Activated T-cell treated with anti-CD3 and anti-CD28 coated beads, Interleukin-2, amount 50 U/mL, for 72 hours (primary cell): ENCODE measurements at places on chromosomes 5 and 9. TPM values are rescaled to one million over a fixed set of nuclear protein-coding genes. Genes with fewer than 3 reads are reported as not detected.

FOXD4L3 gene
- not detected for total RNA-seq

GRCh38 chr5:65969539-65970393 is 43.4 kb downstream of the ERBIN start:
- no peak for DNase-seq
- H3K4me3 ChIP-seq = peak overlapping the region; percentile 35
- peaks cover 2% of the 10 kb centered on the region for H3K36me3 ChIP-seq

- no peaks in the 10 kb centered on the region for H3K36me3 ChIP-seq
- DNase-seq = no peak
- no peaks in the 10 kb centered on the region for H3K4me1 ChIP-seq
- H3K27ac ChIP-seq = no peak overlapping the region
- no peaks in the 10 kb centered on the region for H3K27me3 ChIP-seq
Measured at GRCh38 chr9:136175616-136176197, 29.2 kb downstream of the LHX3 start.

- no peak overlapping the region for H3K27ac ChIP-seq
- no peaks in the 10 kb centered on the region for H3K36me3 ChIP-seq
- H3K27me3 ChIP-seq = no peaks in the 10 kb centered on the region
- peaks cover 22% of the 10 kb centered on the region for H3K4me1 ChIP-seq
- H3K4me3 ChIP-seq = no peak overlapping the region
Measured at GRCh38 chr5:119418606-119419100, 33.6 kb upstream of the HSD17B4 start.

GRCh38 chr5:135747824-135748223 is 86.6 kb upstream of the SLC25A48 start:
- no peaks in the 10 kb centered on the region for H3K36me3 ChIP-seq
- no peaks in the 10 kb centered on the region for H3K4me1 ChIP-seq
- no peak for DNase-seq
- no peak overlapping the region for H3K4me3 ChIP-seq
- no peaks in the 10 kb centered on the region for H3K27me3 ChIP-seq

DNM1 gene
- total RNA-seq = 0.86 TPM

DNA sequence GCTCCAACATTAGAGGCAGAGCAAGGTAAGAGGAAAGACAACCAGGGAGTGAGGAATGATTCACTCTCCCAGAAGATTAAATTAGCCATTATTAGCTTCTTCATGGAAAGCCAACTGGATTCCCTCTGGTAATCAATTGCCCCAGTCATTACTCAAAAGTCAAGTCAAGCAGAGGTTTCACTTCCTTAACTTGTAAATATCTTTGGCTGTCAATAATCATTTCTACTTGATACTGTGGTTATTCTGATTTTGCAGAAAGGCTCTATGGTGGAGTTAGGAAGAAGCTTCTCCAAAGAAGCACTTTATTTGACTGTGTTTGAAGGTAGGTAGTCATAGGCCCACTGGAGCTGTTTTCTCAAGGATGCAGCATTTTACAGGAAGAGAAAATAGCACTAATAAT is 78.0 kb downstream of the JAKMIP2 start:
- no peak overlapping the region for H3K27ac ChIP-seq
- DNase-seq = no peak
- no peaks in the 10 kb centered on the region for H3K4me1 ChIP-seq
- no peak overlapping the region for H3K4me3 ChIP-seq

- no peaks in the 10 kb centered on the region for H3K36me3 ChIP-seq
- H3K27me3 ChIP-seq = peaks cover 19% of the 10 kb centered on the region
- H3K4me1 ChIP-seq = no peaks in the 10 kb centered on the region
- H3K4me3 ChIP-seq = no peak overlapping the region
- no peak for DNase-seq
Measured at GRCh38 chr5:148457183-148457620, 73.4 kb downstream of the FBXO38 start.

- no peak overlapping the region for H3K4me3 ChIP-seq
- H3K27ac ChIP-seq = peak overlapping the region; percentile 20
Measured at GRCh38 chr9:4463824-4464223, 26.4 kb upstream of the SLC1A1 start.

KLHL3 gene
- total RNA-seq = 8.3 TPM

DNA sequence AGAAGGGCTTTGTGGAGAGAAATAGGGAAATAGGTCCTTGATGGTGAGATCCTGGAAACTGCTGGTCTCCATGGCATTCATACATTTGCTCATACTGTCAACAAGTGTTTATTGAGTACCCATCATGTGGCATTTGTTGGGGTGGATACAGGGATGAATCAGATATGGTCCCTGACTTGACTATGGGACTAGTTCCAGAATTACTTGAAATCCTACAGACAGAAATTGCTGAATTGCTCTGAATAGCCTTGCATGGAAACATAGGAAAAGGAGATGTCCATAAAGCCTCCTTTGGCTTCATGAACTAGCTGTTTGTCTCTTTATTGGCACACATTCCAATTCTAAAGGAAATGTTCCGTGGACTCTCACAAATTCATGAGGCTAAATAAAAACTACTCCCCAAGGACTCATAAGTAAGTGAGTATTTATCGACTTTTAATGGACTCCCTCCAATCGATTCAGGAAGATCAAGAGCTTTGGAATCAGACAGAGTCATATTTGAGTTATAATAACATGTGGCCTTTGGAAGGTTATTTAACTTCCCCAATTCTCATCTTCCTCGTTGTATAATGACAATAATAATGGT is 122.4 kb upstream of the C6 start:
- DNase-seq = no peak
- no peaks in the 10 kb centered on the region for H3K4me1 ChIP-seq
- H3K27me3 ChIP-seq = no peaks in the 10 kb centered on the region
- no peak overlapping the region for H3K27ac ChIP-seq

DNA sequence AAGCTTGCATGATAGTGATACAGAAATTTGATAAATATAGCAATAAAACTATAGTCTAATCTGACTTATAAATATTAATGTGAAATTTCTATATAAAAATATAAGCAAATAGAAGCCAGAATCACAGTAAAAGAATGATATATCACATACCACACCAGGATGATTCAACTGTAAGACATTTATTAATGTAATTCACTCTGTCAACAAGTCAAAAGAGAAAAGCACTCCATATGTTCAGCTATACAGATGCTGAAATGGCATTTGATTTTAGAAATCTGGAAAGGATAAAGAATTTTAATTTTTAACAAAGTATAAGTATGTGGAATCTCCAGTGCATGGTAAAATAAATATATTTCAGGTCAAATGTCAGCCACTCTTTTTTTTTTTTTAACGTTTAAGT is 372.4 kb downstream of the KCNN2 start:
- H3K27me3 ChIP-seq = no peaks in the 10 kb centered on the region
- no peaks in the 10 kb centered on the region for H3K36me3 ChIP-seq
- no peak overlapping the region for H3K27ac ChIP-seq
- H3K4me3 ChIP-seq = no peak overlapping the region

CTXN3 gene
- not detected for total RNA-seq

GRCh38 chr9:113886026-113886369 is 9.9 kb downstream of the ZNF618 start:
- H3K4me3 ChIP-seq = peak overlapping the region; percentile 67
- H3K4me1 ChIP-seq = peaks cover 22% of the 10 kb centered on the region
- peaks cover 1% of the 10 kb centered on the region for H3K36me3 ChIP-seq

OSMR gene
- total RNA-seq = 0.10 TPM

FOXD1 gene
- 1.0 TPM for total RNA-seq

DNA sequence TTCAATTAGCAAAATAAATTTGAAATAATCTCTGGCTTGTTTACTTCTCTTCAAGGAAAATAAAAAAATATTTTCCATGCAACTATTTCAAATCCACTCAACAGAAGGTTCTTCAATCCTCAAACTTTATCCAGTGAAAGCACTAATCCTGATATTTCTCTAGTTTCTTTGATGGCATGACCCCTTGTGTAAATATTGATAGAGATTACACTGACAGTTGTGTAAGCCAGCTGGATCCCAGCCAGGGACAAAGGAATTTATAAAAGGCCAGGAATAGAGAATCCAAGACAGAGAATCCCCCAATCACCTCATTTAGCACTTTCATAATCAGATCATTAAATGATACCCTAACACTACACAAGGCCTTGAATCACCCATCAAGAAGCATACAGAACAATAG is 135.2 kb downstream of the GNA14 start:
- no peak for DNase-seq
- H3K4me3 ChIP-seq = no peak overlapping the region
- H3K4me1 ChIP-seq = peaks cover 13% of the 10 kb centered on the region

PITX1 gene
- total RNA-seq = 0.50 TPM

DNA sequence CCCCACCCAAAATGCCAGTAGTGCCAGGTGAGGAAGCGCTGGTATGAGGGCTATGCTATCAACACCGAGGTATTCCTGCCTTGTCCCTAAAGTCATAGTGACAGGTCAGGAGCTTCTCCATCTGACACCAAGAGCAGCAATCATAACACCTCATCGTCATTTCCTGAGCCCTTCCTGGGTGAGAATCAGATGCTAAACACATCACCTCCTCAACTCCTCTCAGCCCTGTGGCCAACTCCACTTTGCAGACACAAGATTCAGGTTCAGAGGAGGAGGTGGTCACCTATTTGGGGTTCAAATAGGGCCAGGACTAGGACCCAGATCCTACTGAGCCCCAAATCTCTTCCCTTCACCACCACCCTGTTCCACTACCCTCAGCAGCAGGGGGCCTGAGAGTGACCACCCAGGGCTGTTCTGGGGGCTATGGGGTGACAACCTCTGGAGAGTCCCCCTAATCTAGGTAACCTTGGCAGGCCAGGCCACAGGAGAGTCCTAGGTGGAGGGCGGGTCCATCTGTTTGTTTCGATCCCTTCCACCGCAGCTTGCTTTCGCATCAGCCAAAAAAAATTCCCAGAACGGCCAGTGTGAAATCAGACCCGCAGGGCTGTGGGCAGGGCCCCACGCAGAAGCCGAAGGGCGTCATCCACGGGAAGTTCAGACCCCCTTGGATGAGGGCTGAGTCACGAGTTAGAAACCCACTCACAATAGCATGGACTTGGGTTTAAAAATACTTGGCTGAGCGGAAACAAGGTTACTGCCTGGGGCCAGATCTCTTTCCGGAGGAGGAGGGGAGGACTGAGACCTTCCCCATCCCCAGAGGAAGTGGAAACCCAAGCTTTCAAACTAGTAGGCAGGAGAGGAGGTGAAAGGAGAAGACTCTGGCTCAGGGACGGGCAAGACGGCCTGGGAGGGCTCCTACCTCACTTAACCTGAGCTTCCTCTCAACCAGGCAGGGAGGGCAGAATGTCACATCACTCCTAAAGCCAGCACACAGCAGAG is 8.7 kb downstream of the STK10 start:
- peak overlapping the region; percentile 72 for H3K4me3 ChIP-seq
- peak; percentile 65 for DNase-seq
- H3K27me3 ChIP-seq = no peaks in the 10 kb centered on the region
